ENCODE measurements at places on chromosomes 1 and 21.

DNA sequence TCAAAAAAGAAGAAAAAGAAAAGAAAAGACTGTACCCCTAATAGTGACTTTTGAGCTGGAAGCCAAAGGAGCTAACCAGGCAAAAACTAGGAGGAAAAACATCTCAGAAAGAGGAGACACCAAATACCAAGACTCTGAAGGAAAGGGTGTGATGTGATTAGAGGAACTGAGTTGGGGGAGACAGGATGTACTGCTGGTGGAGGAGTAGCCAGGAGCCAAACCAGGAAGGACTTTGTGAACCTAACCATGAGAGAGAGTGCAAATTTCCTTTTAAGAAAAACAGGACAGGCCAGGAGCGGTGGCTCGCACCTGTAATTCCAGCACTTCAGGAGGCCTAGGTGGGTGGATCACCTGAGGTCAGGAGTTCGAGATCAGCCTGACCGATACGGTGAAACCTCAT lies 4.1 kb upstream of the RBP7 start:
- no peak for DNase-seq

- no peak for DNase-seq
Observed at GRCh38 chr1:82830690-82831380, 1030.1 kb downstream of the ADGRL2 start.

GRCh38 chr1:62676611-62677356 lies 11.4 kb downstream of the DOCK7 start:
- no peak for DNase-seq

DNA sequence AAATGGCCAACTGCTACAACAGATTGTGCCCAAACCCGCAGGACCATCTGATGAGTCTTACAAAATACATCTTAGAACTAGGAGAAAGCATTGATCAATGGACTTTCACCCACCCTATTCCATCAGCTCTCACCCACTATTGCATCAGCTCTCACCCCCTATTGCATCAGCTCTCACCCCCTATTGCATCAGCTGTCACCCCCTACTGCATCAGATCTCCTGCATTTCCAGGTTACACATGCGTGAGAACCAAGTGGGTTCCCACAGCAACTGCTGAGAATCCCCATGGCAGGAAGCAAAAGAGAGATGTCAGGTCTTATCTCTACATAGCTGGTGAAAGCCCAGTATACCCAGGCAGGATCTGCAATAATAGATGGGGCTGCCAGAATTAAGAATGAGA lies 533.5 kb downstream of the LTN1 start:
- DNase-seq = no peak

DNA sequence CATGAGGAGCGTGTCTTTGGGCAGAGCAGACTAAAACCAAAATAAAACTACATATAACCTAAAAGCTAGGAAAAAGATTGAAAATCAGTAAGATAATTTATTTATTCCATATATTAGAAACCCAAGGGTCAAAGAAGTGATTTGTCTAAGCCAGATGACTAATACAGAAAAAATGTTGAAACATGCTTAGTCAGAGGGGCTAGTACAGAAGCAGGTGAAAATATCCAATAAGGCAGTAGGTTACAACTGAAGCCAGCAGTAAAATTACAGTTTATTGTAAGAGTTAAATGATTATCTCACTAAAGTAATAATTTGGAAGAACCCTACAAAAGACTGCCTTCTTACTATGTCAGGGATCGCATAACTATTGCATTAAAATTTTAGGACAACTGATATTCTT lies 1190.9 kb upstream of the PRMT6 start:
- DNase-seq = no peak

GRCh38 chr21:31554511-31555022 lies 104.9 kb upstream of the SOD1 start:
- DNase-seq = no peak

DNA sequence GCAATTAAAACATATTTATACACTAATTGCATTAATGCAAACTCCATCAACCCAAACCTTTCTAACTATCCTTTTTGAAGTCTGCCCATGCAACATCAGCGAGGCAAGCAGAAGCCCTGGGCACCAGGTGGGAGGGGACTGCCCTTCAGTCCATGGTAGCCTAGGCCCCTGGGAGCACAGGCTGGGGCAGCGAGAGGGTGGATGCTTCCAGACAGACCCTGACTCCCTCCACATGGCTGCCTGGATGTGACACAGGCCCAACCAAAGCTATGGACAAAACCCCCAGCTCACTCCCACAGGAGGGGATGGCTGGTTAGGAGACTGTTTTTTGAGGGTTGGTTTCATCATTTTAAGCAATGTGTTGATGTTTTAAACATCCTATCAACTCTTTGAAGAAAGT lies 17.8 kb upstream of the LRRC47 start:
- no peak for DNase-seq

GRCh38 chr1:67294836-67295617 lies 12.6 kb upstream of the IL12RB2 start:
- DNase-seq = no peak

DNA sequence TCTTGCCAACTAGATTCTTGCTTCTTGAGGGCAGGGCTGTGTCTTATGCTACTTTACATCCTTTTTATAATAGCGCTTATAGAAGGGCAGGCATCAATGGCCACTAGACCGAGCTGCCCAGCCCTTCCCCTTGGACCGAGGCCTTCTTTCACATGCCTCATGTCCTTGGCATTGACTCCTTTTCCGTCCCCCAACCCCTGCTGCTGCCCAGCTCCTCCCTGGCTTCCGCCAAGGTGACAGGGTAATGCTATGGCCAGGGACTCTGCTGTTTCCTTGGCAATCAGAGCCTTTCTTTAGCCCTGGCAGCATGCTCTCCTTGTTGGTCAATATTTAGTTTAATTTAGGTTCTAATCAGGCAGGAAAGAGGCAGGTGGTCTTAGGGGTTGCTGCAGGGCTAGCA lies 48.2 kb downstream of the DDX20 start:
- DNase-seq = no peak

DNA sequence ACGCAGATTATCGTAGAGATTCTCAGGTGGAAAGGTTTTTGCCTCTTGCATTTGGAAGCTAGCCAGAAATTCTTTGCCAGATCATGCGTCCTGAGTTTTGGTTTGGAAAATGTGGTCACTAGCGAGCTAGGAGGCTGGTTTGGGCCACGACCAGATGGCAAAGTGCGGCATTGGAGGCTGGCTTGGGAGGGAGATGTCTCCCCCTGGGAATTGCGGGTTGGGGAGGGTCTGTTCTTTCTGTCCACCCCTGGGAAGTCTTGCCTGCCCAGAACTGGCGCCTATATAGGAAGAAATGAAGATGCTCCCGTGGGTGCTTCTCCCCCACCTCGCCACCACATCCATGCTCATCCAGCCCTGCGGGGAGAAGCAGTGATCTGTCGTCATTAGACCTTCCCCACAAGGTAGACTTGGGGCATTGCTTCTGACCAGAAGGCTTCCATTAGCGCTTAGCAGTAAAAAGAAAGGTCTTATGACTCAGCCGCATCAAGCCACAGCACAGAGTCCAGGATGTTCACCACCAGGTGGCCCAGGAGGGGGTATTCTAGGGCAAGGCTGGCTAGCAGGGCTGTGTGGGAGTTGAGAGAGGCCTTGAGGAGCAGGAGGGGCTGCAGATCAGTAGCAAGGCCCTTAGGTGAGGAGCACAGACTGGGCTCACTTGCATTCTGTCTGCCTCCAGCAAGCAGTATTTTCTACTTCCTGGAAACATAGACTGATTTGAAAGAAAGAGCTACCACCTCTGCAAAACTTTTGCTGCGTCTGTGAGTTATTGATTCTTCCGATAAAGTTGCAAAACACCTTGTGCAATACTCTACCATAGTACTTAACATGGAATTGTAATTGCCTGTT lies 1.5 kb upstream of the PTP4A2 start:
- DNase-seq = no peak

GRCh38 chr1:2145946-2146835 lies 48.4 kb downstream of the FAAP20 start:
- DNase-seq = no peak

GRCh38 chr1:84508510-84508909 lies 2.1 kb upstream of the GNG5 start:
- DNase-seq = no peak

GRCh38 chr1:205525495-205526285 lies 21.2 kb downstream of the CDK18 start:
- no peak for DNase-seq

GRCh38 chr1:111174070-111174469 lies 26.4 kb downstream of the DENND2D start:
- DNase-seq = no peak

DNA sequence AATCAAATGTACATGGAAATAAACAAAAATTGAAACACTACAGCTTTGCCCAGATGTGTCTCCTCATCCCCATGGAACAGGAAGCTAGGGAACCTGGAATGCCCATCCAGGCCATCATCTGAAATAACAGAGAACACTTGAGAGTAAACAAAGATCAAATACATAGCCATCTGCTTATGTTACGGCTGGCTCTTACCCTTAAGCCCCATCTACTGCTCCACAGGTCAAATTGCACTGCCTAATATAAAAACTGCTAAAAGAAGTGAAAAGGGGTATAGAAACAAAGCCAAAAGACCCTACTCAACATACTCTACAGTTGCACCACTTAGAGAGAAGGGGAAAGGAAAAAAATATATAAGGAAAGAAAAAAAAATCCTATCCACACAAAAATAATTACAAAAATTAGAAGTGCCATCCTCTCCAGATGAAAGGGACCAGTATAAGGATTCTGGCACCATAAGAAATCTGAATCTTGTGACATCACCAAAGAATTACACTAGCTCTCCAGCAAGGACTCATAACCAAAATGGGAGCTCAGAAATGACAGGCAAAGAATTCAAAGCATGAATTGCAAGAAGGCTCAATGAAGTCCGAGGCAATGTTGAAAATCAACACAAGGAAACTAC lies 26.9 kb downstream of the OR6Y1 start:
- DNase-seq = no peak

DNA sequence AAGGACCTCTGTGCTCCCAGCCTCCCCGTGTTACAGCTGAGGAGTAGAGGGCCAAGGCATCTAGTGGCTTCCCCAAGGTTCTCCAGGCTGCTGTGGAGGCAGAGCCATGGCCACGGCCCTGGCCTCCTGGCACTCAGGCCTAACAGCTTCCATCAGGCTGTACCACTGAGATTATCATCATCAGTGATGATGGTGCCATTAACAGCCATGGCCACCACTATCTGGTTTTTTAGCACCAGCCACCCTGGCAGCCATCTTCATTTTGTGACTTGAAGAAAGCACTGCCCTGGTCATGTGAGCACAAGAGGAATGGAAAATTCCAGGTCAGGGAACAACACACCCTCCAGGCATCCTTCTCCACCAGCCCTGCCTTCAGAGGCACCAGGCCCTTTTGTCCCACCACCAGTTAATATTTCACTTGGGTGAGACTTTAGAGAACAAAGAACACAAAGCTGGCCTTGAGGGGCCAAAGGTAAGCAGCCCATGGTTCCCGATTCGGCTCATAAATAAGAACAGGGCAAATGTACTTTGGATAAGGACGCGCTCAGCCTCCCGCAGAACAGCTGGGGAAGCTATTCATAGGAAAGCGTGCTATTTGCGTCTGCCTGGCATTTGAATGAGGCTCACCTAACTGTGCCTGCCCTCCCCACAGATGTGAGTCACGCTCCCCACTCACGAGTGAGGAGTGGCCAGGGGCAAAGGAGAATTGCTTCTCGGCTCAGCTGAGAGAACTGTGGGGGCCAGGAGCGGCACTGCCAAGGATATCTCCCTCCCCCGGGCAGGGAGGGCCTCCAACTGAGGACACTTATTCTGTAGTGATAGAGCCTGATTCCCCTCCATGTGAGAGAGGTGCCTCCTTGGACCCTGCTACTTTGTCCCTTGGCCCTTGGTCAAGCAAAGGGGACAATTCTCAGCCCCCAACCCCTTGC lies 95.6 kb downstream of the CD58 start:
- no peak for DNase-seq

GRCh38 chr1:85839459-85839858 lies 131.2 kb upstream of the ZNHIT6 start:
- no peak for DNase-seq

GRCh38 chr1:92972409-92973129 lies 11.3 kb upstream of the DIPK1A start:
- no peak for DNase-seq

GRCh38 chr1:68112835-68113243 lies 62.4 kb upstream of the DIRAS3 start:
- DNase-seq = no peak

DNA sequence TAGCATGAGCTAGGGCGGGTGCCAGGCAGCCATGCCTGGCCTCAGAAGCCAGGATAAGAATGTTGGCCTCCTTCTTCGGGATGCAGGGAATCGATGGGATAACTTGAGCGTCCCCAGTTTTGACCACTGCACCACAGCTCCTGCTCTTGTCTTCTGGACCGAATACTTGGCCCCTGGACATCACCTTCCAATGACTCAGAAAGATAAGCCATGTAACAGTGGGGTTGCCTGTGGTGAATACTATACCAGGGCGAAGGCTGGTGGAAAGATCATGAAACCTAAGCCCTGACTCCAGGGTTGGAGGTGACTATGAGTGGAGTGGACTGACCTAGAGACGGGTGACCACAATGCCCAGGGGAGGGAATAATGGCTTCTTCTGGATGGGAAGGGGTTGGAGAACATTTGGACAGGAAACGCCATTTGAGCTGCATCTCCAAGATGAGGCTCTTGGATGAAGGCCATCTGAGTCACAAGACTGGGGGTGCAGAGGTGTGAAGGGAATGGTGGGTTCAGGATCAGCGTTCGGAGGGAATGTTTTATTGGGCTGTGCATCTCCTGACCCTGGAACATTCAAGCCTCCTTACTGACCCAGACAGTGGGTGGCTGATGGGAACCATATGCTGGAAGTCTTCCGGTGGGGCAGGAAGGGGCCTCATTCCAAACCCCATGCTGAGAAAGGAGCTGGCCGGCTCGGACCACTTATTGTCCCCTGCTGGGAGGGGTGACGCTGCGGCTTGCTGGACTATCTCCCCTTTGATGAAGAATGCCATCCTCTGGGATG lies 18.5 kb upstream of the KCNE2 start:
- DNase-seq = no peak

GRCh38 chr1:160488347-160489058 lies 34.6 kb downstream of the SLAMF6 start:
- DNase-seq = no peak

GRCh38 chr1:204286315-204286714 lies 72.5 kb upstream of the GOLT1A start:
- DNase-seq = no peak

DNA sequence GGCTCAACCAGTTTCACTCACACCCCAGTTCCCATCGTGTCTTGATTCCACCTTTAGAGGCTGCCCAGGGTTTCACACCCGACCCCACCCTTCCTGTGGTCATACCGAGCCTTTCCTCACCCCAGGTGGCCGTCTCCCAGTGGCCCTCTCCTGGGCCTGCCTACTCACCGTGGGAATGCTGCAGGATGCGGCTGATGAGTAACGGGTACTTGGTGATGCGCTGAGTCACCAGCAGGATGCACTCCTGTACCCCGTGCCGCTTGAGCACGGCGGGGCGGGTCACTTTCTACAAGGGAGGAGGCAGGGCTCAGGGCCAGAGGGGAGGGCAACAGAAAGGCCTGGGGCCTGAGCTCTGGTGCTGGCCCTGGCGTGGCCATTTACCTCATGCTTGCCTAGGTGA lies 16.4 kb downstream of the ARHGEF2 start:
- DNase-seq = no peak

GRCh38 chr1:21693732-21694131 lies 24.6 kb upstream of the RAP1GAP start:
- DNase-seq = no peak

- DNase-seq = no peak
Observed at GRCh38 chr1:31617916-31618746, 642 bp downstream of the HCRTR1 start.

GRCh38 chr1:1230656-1231399 lies 973 bp downstream of the SDF4 start:
- no peak for DNase-seq

GRCh38 chr1:58190267-58190988 lies 356.1 kb downstream of the OMA1 start:
- no peak for DNase-seq
